ENCODE measurements at places on chromosomes 1 and 21.

DNA sequence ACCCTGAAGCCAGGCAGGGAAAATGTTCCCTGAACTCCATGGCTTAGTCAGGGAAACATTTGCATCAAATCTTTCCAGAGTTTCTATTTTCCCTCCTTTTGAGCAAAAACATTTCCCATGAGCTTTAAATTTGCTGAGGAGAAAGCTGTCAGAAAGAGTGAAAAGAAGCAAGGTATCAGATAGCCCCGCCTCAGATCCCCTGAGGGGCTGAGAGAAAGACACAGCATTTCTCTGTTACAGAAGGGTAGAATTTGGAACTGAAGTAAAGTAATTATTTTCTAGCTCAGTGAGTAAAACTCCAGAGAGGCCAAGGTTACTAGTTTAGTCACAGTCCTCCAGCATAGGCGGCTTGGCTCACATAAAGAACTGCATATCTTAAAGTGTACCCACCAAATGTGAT lies 10.6 kb downstream of the FMO1 start:
- no peak for DNase-seq

- DNase-seq: no peak
Observed at GRCh38 chr1:18819203-18819602, 40.3 kb downstream of the TAS1R2 start.

DNA sequence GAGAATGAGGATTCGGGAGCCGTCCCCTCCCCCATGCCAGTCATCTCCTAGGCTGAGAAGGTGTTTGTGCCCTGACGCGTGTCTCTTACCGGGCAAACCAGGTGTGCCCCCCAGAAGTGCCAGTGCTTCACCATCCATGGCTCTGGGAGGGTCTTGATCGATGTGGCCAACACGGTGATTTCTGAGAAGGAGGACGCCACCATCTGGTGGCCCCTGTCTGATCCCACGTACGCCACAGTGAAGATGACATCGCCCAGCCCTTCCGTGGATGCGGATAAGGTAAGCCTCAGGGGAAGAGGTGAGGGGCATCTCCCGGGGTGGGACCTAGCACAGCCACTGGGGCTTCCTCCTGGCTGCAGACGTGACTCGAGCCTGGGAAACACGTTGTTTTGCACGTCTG lies 959 bp downstream of the PADI6 start:
- no peak for DNase-seq

- no peak for DNase-seq
Observed at GRCh38 chr1:82907313-82907712, 1091.6 kb downstream of the TTLL7 start.

GRCh38 chr1:238811211-238811879 lies 575.0 kb upstream of the CHRM3 start:
- no peak for DNase-seq

GRCh38 chr1:168134642-168135041 lies 2.1 kb downstream of the GPR161 start:
- no peak for DNase-seq
